ENCODE measurements at places on chromosomes 12 and 14.

DNA sequence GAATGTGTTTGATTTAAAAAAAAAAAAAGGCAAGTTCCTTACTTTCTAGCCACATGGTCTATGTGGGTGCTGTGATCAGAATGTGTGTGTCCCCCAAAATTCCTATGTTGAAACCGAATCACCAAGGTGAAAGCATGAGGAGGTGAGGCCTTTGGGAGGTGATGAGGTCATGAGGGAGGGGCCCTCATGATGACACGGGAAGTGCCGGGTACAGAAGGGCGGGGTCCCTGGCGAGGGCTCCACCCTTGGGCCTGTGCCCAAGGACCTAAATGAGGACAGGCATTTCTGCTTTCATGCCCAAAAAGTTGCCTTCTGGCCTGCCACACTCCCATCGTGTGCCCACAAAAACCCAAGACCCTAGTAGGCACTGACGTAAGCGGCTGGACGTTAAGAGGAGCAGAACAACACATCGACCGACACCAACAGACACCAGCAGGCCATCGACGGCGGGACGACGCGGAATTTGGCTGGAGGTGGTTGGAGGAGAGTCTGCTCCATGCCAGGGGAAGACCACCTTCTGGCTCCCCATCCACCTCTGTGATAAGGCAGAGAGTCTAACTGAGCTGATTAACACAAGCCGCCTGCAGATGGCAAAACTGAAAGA lies 211.8 kb downstream of the FOXN3 start:
- DNase-seq: no peak

GRCh38 chr14:91038439-91038838 lies 22.0 kb downstream of the RPS6KA5 start:
- no peak for DNase-seq

GRCh38 chr14:89619596-89619995 lies 202.6 kb upstream of the FOXN3 start:
- DNase-seq: no peak

DNA sequence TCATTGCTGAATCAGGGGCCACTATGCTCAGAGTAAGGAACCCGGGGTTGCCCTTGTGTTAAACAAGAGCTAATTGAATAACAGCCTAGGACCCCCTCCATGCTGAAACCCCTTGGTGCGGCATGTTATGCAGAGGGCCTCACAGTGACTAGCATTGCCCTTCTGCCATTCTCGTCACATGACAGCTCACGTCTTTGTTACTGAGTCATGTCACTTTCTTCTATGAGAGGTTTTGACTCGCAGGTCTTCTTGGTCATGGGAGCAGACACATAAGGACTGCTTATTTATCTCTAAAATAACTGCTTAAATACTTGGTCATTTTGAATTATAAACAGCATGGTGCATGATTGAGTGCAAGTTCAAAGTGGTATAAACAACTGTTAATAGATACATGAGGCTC lies 24.9 kb downstream of the TCTN1 start:
- DNase-seq: no peak

- no peak for DNase-seq
These were observed 24.7 kb downstream of the FOXN4 start for GRCh38 chr12:109284392-109284791.

DNA sequence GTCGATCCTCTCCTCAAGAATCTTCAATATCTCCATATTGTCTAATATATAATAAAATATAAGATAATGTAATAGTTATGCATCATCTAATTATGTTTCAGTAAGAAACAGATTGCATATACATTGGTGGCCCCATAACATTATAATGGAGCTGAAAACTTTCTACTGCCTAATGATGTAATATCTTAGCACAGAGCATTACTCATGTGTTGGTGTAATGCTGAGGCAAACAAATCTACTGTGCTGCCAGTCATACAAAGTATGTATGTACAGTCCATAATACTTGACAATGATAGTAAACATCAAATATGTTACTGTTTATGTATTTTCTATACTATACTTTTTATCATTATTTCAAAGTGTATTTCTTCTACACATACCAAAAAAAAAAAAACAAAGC lies 128.7 kb downstream of the CPNE8 start:
- DNase-seq: no peak

GRCh38 chr14:47195582-47195981 lies 479.8 kb downstream of the MDGA2 start:
- no peak for DNase-seq

DNA sequence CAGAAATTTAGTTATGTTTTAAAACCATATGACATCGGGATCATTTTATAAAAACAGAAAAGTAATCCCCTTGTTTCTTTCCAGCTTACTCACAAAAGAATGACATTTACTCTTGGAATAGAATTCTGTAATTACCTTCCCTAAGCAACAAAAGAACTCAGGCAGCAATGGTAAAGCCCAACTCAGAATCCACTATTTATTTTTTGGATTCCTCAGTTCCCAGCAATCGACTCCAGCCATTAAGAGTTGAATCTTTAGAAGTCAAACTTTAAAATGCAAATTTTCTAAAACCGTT lies 65.9 kb downstream of the FOXN3 start:
- DNase-seq: no peak

GRCh38 chr12:86713121-86713520 lies 456.9 kb upstream of the MGAT4C start:
- DNase-seq: no peak

DNA sequence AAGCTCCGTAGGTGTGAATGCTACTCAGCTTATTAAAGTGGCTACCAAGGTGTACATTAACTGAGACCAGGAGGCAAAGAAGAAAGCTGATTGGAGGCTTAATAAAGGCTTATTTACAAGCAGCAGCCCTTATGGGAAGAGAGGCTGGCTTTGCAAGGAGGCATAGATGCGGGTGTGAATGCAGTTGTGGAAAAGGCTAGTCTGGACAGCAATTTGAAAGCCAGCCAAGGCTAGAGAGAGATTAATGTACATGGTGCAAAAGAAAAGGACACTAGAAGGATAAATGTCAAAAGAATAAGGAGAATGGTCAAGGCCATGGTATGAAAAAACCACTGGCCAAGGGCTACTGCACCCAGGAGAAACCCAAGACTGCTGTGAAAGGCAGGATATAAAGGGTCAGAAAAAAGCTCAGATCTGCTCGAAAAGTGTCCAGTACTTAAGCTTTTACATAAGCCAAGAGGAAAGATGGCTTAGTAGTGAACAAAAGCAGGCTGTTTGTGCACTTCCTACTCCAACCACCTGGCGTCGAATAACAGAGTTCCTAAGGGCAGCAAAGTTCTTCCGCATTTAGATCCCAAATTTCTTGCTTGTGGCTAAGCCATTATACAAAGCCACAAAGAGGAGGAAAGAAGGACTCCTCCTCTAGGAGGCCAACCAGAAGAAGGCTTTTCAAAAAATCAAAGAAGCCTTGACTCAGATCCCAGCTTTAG lies 24.0 kb downstream of the KLRK1 start:
- no peak for DNase-seq

DNA sequence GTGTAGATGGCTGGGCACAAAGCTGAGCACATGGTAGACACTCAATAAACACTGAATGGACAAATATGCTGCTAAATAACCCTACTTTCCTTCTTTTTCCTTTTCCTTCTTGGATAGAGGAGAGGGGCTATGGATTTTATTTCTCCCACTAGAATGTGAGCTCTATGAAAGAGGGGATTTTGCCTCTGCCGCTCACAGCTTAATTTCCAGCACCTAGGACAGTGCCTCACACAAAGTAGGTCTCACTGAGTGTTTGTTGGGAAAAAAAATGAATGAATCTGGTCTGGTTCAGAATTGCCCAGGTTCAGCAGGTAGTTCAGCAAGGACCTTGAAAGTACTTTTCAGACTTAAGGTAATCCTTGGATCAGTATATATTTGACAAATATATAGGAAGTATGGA lies 65.5 kb downstream of the WSCD2 start:
- DNase-seq: no peak

GRCh38 chr12:104505095-104505818 lies 48.5 kb downstream of the CHST11 start:
- no peak for DNase-seq

DNA sequence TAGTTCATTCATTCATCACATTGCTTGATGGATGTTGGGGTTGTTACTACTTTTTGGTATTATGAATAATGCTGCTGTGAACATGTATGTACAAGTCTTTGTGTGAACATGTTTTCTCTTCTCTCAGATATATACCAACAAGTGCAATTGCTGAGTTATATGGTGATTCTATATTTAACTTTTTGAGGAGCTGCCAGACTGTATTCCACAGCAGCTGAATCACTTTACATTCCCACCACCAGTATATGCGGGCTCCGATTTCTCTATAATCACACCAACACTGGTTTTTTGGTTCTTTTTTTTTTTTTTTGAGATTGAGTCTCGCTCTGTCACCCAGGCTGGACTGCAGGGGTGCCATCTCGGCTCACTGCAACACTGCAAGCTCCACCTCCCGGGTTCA lies 22.2 kb upstream of the PLEKHG6 start:
- DNase-seq: no peak

- DNase-seq: no peak
These were observed 11.6 kb upstream of the IQSEC3 start for GRCh38 chr12:54750-55535.

- DNase-seq: no peak
These were observed 33.2 kb upstream of the PPP1R13B start for GRCh38 chr14:103880348-103881267.

DNA sequence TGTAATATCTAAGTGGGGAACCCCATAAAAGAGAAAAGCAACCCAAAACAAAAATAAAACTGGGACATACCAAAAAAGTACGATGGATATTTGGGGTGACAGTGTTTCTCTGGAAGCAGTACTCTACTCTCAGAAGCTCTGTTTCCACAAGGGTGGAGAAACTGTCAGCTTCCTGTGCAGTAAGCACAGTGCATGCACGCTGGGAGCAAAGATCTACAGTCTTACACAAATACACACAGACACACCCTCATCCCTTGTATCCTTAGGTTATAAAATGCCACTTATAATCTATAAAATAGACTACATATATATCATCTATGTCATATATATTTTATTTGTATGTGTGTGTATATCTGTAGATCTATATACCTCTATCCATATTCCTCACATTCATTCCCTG lies 225.8 kb upstream of the SOX5 start:
- no peak for DNase-seq

GRCh38 chr14:102665621-102666020 lies 73.2 kb downstream of the RCOR1 start:
- no peak for DNase-seq

GRCh38 chr12:95848575-95849388 lies 10.0 kb upstream of the SNRPF start:
- DNase-seq: no peak

DNA sequence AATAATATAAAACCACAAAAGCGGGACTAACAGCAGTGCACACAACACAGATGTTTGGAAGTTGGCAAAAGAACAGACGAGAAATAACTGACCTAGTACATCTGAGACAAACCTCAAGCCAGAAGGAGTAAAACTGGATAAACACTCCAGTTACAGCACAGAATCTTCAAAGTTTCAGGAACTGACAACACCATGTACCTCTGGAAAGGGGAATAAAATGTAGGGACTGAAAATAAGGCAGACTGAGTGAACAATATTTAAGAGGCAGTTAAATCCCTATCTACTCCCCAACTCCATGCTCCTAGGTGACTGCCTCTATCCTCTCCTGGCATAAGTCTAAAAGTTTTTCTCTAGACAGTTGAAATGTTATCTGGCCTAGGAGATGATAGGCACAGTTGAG lies 57.9 kb downstream of the ZFYVE21 start:
- no peak for DNase-seq

DNA sequence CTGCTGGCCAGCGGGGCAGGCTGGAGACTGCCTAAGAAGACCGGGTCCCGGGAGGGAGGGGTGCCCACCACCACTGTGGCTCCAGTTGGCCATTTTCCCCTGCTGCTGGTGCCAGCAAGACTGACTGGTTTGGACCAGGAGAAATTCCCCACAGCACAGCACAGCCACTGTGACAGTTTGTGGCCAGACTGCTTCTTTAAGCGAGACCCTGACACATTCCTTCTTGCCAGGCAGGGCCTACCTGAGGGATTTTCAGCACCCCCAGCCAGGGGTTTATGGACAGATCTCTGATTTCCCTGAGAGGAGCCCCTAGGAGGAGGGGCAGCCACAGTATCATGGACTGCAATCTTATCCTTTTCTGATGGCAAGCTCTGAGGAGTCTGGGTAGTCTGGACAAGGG lies 15.5 kb downstream of the GLIPR1L1 start:
- no peak for DNase-seq

- DNase-seq: no peak
These were observed 17.1 kb downstream of the SYT1 start for GRCh38 chr12:78881685-78882084.

DNA sequence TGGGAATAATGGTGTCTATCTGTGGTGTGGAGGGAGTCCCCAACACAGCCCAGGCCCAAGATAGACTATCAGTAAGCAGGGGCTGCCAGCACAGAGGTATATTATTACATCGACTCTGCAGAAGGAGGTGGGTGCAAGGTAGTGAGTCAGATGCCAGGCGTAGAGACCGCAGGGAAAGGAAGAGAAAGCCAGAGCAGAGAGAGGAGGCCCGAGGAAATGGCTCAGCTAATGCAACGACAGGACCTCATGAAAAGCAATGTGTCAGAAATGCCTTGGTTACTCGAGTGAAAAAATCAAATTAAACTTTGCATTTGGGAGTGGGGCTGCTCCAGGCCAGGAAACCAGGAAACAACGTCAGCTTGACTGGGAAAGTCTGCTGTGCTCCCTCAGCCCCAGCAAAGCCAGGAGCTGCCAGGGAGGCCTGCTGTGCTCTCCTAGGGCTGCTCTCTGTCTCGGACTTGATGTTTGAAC lies 173.2 kb downstream of the SUDS3 start:
- DNase-seq: no peak

- DNase-seq: no peak
These were observed 3.1 kb upstream of the NFATC4 start for GRCh38 chr14:24364841-24365240.

GRCh38 chr12:6052206-6052939 lies 72.1 kb downstream of the VWF start:
- DNase-seq: no peak

- no peak for DNase-seq
These were observed 422.9 kb downstream of the SNAPC1 start for GRCh38 chr14:62185078-62185477.

DNA sequence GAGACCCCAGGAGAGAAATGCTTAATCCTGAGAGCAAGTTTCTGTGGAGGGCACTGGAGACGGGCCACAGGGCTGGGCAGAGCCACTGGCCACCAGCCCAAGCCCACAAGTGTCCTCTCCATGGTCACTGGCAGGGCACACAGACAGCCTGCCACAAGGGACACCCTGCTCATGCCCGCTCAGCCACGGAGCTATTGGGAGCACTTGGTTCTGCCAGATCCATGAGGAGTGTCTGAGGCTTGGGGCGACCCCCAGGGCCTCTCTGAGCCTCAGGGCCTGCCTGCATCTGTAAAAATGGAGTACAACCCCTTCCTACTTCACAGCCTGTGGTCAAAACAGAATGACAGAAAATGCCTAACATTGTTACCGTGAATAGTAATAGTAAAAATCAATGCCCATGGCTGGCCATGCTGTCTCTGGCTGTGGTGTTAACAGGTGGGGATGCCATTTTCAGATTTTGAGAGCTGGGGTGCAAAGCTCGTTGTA lies 3.2 kb downstream of the PGF start:
- no peak for DNase-seq

GRCh38 chr14:50631408-50631821 lies 36.7 kb downstream of the SAV1 start:
- DNase-seq: no peak
